ENCODE measurements at places on chromosomes 1 and 21.

DNA sequence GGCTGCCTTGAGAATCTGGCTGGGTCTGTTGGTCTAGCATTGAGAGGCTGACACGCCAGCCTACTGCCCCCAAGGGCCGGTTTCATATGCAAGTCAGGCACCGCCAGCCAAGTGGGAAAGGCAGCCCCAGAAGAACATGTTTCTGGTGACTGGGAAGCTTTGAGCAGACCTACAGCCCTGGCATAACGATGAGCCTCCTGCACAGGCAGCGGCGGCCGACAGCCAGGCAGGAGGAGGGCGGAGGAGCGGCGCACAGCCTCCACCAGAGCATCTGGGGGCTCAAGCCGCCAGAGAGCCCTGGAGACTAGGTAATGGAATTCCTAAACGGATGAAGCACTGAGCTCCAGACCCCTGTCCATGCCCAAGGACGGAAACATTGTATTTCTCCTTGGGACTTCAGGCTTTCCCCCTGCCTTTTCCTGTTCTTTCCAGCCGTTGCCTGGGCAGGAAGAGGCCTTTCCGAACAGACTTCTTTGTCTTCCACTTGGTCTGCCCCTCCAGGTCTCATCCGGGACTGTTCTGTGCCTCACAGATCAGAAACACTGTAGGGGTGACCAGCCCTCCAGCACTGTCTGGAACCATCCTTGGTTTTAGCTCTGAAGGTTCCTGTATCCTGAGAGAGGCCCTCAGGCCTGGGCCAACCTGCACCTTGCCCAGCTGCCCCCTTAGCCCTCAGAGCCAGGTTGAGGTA lies 59.5 kb downstream of the IRF2BP2 start:
- DNase-seq = no peak

DNA sequence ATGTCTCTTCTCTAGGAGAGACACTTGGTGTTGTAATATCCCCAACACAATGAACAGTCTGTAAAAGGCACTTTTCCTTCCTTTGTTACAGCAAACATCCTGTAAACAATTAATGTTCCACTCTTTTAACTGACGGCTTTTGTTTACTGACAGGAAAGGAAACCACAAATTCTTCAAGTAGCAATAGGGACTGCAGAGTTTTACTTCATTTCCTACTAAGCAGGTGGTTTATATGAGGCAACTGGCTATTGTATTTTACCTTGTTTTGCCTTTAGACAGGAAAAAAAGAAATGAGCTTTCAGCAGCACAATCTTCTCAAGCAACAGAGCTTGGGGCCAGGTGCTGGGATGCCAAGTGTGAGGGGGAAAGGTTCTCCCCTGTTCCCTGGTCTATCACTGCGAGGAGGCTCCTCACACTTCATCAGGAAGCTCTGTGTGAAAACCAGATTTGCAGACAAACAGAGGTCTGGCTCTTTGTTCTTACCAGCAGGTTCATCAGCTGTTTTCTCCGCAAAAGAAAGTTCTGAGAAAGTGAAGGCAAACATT lies 51.2 kb downstream of the SIPA1L2 start:
- DNase-seq = no peak

DNA sequence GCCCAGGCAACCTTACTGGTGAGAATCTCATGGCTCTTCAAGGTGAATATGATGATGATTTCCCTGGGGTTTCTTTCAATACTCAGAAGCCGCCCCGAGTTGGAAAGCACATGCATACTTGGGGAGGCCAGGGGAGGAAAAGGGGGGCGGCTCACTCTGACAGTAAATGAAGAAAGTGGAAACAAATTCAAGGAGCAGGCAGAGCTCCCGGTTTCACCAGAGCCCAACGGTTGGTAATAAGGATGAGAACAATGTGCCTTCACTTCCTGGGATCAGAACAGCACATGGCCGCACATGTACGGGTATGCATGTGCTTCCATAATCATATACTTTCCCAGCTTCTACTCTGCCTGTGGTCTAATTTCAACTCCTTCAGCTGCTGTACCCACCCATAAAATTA lies 3.8 kb upstream of the ARHGEF2 start:
- DNase-seq = no peak

- no peak for DNase-seq
These were observed 23.8 kb downstream of the CLIC4 start for GRCh38 chr1:24768873-24769605.

DNA sequence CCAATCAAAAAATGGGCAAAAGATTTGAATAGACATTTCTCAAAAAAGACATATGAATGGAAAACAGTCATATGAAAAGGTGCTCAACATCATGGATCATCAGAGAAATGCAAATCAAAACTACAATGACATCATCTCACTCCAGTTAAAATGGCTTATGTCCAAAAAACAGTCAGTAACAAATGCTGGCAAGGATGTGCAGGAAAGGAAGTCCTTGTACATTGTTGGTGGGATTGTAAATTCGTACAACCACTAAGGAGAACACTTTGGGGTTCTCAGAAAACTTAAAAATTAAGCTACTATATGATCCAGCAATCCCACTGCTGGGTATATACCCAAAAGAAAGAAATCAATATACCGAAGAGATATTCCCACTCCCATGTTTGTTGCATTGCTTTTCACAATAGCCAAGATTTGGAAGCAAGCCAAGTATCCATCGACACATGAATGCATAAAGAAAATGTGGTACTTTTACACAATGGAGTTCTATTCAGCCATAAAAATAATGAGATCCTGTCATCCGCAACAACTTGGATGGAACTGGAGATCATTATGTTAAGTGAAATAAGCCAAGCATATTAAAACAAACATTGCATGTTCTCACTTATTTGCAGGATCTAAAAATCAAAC lies 17.9 kb downstream of the GBP5 start:
- no peak for DNase-seq

GRCh38 chr1:85846706-85847105 lies 138.5 kb upstream of the ZNHIT6 start:
- no peak for DNase-seq

DNA sequence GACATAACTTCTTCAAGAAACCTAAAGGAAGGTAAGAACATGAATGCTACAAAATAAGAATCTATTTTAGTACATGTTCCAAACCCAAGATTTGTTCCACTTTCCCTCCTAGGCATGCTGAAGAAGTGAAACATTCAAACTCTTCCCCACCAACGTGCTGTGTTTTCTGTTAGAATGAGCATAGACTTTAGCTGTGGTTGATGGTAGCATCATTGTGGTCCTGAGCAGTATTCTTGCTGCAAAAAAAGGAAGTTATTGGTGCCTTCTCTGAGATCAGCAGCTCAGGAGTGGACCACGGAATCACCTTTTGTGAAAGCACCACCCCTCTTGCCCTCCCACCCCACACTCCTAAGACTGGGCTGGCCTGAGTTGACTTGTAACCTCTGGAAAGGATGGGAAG lies 100.4 kb upstream of the POGK start:
- no peak for DNase-seq

DNA sequence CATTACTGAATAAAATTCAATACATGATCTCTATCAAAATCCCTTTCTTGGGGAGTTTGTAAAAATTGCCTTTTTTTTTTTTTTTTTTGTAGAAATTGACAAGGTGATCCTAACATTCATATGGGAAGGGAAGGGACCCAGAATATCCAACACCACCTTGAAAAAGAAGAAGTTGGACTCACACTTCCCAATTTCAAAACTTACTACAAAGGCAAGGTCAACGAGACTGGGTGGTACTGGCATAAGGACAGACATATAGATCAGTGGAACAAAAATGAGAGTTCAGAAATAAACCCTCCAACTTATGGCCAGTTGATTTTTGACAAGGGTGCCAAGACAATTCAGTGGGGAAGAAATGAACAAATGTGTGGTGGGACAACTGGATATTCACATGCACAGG lies 31.4 kb upstream of the CLSTN1 start:
- no peak for DNase-seq

- DNase-seq = no peak
These were observed 188.9 kb downstream of the RHOU start for GRCh38 chr1:228923973-228924686.

DNA sequence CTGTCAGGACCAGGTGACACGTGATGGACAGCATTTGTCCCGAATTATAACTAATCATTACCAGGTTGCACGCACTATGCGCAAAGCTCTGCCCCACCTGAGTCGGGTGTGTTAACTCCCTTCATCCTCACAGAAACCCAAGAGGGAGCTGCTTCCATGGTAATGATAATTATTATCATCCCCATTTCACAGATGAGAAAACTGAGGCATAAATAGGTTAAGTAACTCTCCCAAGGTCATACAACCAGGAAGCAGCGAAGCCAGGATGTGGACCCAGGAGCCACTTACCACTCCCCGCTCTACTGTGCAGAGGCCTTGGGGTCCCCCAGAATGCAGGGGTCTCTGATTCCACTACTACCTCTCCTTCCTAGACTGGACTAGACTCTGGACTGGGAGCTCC lies 76.7 kb upstream of the TARDBP start:
- no peak for DNase-seq

DNA sequence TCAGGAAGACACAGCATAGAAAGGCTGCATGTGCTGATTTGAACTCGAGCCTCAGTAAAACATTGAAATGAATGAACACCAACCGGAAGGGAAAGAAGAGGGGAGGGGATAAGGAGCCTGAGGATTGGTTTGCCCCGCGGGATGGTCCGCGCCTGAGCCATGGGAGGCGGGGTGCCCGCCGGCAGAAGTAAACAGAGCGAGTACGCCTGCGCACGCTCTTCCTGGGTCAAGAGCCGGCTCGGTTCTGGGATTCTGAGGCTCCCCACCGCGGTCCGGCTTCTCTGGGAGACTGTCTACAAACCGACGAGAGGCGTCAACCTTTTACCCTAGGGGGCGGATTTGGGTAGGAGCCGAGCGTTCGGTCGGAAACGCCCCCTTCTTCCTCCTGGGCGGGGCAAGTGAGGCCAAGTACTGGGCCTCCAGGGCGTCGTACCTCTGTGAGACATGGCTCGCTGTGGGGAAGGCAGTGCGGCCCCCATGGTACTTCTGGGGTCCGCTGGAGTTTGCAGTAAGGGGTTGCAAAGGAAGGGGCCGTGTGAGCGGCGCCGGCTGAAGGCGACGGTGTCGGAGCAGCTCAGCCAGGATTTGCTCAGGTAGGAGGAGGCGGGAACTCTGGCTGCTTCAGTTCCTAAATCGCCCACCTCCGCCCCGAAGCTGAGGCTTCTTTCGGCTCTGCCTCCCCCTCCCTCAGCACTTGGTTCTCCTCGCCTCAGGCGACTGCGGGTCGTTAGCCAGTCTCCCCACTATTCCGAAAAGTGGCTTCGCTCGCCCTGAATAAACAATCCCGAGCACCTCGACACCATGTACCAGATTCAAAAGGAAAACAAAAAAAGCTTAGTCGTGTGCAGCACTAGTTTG lies at the start of gene BTBD8:
Gene BTBD8, plus strand, starts transcription at position 218 of the 858 bp plus-strand sequence. Its CDS starts 227 bp downstream, at position 445.
- DNase-seq = peak; percentile 53

GRCh38 chr1:221137666-221138065 lies 258.4 kb downstream of the HLX start:
- no peak for DNase-seq

GRCh38 chr1:190068304-190068703 lies 409.4 kb downstream of the BRINP3 start:
- DNase-seq = no peak

DNA sequence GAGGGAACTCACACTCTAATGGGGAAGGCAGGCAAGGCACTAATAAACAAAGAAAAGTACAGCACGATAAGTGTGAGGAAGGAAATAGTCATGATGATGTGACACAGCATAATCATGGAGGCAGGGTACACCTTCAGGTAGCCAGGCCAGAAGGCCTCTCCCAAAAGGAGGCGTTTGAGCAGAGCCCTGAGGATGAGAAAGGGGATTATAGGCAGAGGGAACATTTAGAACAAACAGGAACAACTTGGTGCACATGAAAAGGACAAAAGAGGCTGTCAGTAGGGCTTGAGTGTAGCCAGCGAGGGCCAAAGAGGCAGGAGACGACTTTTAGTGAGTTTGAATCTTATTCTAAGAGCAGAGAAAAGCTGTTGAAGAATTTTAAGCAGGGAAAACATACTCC lies 33.4 kb upstream of the CRNN start:
- no peak for DNase-seq

DNA sequence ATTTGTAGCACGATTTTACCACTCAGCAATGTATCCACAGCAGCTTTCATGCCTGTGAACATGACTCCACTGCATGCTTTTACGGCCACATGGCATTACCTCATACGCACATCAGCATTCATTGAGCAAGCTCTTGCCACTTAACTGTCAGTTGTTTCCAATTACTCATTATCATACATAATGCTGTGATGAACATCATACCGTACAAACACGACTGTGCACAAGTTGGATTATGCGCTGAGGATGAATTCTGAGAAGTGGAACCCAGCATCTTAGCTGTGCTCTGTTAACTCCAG lies 9.6 kb downstream of the UMODL1 start:
- DNase-seq = no peak

DNA sequence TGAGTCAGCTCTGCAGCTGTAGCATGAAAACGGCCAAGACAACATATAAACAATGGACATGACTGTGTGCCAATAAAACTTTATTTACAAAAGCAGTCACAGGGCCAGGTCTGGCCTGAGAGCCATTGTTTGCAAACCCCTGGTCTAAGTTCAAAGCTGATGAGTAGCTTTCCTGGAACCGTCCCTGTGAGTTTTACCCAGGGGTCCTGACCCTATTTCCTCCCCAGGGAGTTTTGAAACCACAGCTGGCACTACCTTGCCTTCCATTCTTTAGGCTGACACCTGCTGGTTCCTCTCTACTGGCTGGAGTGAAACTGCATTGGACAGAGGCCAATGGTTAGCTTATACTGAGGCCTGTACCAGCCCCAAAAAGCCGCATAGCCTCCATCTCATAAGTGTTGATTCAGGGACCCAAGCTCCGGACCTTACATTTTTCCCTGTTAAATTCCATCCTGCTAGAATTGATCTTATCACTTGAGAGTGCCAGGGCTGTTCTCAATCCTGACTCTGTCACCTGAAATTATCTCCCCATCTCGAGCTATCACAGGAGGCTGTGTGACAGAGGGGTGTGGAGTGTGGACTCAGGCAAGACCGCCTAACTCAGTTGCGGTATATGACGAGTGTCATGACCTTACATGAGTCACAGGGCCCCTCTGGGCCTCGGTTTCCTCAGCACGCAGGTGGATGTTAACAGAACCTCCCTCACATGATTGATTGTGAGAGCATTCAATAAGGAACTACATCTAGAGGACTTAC lies 343.6 kb downstream of the NPHP4 start:
- no peak for DNase-seq

- no peak for DNase-seq
These were observed 675.1 kb upstream of the ADGRL2 start for GRCh38 chr1:81125672-81126071.

GRCh38 chr1:26986658-26987057 lies 6.8 kb upstream of the TRNP1 start:
- no peak for DNase-seq

All from hematopoietic multipotent progenitor cell (in vitro differentiated cells).